A172 (cell line): ENCODE measurements at places on chromosomes 11 and 22. TPM values are rescaled to one million over a fixed set of nuclear protein-coding genes. Genes with fewer than 3 reads are reported as not detected.

- no peak for DNase-seq
Observed at GRCh38 chr22:17540481-17540880, 22.8 kb upstream of the SLC25A18 start.

DNA sequence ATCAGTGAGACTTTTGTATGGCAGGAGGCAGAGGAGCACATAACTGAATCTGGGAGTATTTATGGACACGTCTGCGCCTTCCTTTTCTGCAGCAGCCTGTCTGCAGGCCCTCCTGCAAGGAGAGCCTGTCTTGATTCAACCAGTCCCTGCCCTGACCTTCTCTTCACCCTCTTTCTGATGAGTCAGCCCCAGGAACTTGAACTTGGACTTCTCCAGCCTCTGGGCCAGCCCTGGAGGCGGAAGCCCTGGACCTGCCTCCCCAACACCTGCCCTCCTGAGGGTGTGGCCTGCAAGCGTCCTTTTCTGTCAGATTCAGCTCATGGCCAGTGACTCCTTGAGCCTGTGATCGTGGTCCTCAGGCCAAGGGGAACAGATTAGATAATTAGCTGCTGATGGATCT lies 20.0 kb downstream of the DAGLA start:
- peak; percentile 90 for DNase-seq

Gene NCAM1
- total RNA-seq, result 6.1 and 9.2 TPM in 2 replicates

Gene LGALS12
- total RNA-seq, result not detected in 2 replicates

DNA sequence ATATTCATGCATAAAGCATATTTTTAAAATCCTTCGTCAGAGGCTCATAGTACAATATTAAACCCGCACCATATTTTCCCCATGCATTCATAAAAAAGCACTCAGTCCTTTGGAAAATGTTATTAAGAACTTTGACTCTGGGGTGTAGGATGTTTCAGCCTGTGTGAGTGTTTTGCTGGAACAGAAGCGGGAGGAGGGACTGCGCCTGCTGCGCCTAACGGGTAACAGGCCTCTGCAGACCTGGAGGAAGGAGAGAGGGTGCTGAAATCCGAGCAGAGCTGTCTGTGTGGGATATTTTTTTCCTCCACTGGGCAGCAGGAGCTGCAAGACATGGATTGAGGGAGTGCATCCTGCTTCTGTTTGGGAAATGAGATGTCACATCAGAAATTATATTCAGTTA lies 483.0 kb downstream of the BRD1 start:
- no peak for DNase-seq

Gene FIBIN
- not detected in 2 replicates for total RNA-seq

- DNase-seq, result no peak
Observed at GRCh38 chr22:46040471-46041465, 63.8 kb upstream of the WNT7B start.

DNA sequence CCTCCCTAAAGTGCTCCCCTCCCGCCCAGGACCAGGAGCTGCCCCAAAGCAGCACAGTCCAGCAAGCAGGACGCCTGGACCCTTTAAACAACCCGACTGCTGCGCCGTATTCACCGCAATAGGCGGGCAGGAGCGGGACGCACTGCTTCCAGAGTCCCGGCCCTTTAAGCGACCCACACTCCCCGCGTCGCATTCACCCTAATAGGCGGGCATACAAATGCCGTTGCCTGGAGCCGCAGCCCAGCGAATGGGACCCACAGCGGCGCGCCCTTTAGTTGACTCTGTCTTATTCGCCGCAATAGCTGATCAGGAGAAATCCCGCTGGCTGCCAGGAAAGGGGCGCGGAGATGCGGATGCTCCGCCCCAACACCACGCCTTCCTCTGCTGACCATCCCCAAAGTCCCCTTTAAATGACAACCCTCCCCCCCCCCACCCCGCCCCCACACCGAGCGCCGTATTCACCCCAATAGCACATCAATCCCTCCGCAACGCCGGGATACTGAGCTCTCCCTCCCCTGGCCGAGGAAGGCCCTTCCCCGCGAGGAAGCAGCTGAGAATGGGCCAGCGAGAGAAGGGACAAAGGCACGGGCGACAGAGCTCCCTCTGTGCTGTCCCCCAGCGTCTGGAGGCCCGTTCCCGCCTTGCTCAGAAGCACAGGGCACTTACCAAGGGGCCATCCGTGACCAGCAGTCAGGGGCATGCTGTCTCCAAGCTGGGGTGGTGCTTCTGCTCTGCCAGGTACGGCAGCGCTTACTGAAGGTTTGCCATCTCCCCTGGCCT lies 4.7 kb downstream of the OSBPL5 start:
- DNase-seq, result peak; percentile 65
